ENCODE measurements at places on chromosomes 3 and 15. TPM values are rescaled to one million over a fixed set of nuclear protein-coding genes. Genes with fewer than 3 reads are reported as not detected.

The BCL2A1 gene
- total RNA-seq, result not detected

The TWF2 gene
- total RNA-seq, result 44.9 TPM

The PP2D1 gene
- total RNA-seq, result not detected

The MEIS2 gene
- total RNA-seq, result 21.5 TPM

The GOLGA6L7 gene
- total RNA-seq, result not detected

The PIGBOS1 gene
- 25.0 TPM for total RNA-seq

The ATXN7 gene
- 30.4 TPM for total RNA-seq

The INTS14 gene
- total RNA-seq, result 54.2 TPM

The SH3GL3 gene
- total RNA-seq, result 3.8 TPM

The TRIM71 gene
- 106 TPM for total RNA-seq

The UROC1 gene
- total RNA-seq, result not detected

The PLCB2 gene
- 0.56 TPM for total RNA-seq

The CFAP100 gene
- total RNA-seq, result 0.12 TPM

DNA sequence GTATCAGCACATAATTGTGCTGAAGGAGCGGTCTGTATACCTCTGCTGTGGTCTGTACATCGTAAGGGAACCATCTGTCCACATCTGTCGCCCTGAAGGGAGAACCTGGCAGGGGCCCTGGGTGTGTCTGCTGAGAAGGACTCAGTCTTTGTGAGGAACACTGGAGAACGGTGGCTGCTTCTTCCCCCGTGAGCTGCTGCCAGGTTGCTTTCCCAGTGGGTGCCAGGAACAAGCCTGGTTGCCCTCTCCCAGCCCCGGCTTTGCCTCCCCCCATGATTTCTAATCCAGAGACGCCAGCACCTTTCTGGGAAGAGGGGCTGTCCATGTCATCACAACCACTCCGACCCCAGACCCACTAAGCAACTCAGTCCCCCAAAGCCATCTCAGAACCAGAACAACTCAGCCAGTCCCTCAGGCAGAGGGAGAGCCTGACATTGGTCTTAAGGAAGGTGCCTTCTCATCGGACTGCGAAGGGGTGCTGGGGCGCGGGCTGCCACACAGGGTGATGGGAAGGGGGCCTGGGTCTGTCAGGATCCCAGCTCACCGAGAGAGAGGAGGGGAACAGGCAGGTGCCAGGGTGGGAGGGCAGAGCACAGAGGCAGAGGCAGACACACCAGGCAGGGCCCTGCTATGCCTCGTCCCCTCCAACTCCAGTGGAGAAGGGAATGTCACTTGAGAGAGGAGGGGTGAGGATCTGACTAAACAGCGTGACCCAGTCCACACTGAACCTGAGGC is 8.5 kb downstream of the TNK2 start:
- H3K4me3 ChIP-seq, result no peak overlapping the region
- peaks cover 15% of the 10 kb centered on the region for H3K4me1 ChIP-seq
- H3K36me3 ChIP-seq, result no peaks in the 10 kb centered on the region
- H3K27me3 ChIP-seq, result no peaks in the 10 kb centered on the region
- no peak overlapping the region for H3K27ac ChIP-seq
- no peak for DNase-seq

DNA sequence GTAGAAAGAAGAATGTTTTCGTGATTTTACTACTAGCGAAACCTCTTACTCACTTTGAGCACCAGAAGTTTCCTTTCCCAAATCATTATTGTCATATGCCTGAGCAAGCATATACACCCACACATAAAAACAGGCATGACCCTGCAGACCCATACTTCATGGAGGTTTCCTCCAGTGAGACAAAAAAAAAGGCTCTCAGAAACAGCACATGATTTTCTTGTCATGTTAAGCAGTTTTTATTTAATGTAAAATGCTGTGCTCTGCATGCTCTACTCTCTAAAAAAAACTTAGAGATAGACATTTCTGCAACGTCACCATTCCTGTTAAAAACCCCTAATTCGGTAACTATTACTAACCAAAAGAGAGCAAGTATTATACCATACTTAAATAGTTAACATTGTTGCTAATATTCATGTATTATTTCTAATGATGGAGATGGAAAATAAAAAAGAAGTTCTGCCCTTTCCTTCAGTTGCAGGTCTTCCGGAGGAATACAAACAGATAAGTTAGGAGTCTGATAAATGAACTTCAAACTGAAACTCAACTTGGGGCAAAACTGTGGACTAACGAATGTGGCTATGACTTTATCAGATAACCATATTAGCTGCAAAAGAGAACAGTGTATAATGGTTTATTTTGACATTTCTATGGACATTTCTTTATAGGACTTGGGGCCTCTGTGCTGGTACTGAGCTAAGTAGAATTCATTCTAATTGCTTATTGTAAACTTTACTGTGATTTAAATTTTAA is 15.9 kb downstream of the CD200R1 start:
- no peak for DNase-seq
- no peak overlapping the region for H3K4me3 ChIP-seq
- no peak overlapping the region for H3K27ac ChIP-seq
- H3K27me3 ChIP-seq, result no peaks in the 10 kb centered on the region

- no peak for DNase-seq
Measured at GRCh38 chr15:27796405-27797320, 302.5 kb downstream of the OCA2 start.

GRCh38 chr15:56916825-56917477 is 1.5 kb upstream of the TCF12 start:
- no peak for DNase-seq
- peaks cover 7% of the 10 kb centered on the region for H3K36me3 ChIP-seq
- peak overlapping the region; percentile 96 for H3K4me3 ChIP-seq
- no peaks in the 10 kb centered on the region for H3K27me3 ChIP-seq
- H3K27ac ChIP-seq, result no peak overlapping the region

GRCh38 chr15:73608941-73609340 is 24.2 kb downstream of the NPTN start:
- peaks cover 24% of the 10 kb centered on the region for H3K4me1 ChIP-seq
- H3K36me3 ChIP-seq, result no peaks in the 10 kb centered on the region
- no peak overlapping the region for H3K4me3 ChIP-seq

- no peaks in the 10 kb centered on the region for H3K4me1 ChIP-seq
- no peak overlapping the region for H3K27ac ChIP-seq
Measured at GRCh38 chr3:57933602-57934001, 74.6 kb upstream of the FLNB start.

GRCh38 chr15:66843581-66843980 is 141.5 kb downstream of the SMAD6 start:
- H3K4me1 ChIP-seq, result peaks cover 8% of the 10 kb centered on the region
- H3K27ac ChIP-seq, result no peak overlapping the region
- H3K27me3 ChIP-seq, result peaks cover 49% of the 10 kb centered on the region
- H3K4me3 ChIP-seq, result no peak overlapping the region
- no peak for DNase-seq

DNA sequence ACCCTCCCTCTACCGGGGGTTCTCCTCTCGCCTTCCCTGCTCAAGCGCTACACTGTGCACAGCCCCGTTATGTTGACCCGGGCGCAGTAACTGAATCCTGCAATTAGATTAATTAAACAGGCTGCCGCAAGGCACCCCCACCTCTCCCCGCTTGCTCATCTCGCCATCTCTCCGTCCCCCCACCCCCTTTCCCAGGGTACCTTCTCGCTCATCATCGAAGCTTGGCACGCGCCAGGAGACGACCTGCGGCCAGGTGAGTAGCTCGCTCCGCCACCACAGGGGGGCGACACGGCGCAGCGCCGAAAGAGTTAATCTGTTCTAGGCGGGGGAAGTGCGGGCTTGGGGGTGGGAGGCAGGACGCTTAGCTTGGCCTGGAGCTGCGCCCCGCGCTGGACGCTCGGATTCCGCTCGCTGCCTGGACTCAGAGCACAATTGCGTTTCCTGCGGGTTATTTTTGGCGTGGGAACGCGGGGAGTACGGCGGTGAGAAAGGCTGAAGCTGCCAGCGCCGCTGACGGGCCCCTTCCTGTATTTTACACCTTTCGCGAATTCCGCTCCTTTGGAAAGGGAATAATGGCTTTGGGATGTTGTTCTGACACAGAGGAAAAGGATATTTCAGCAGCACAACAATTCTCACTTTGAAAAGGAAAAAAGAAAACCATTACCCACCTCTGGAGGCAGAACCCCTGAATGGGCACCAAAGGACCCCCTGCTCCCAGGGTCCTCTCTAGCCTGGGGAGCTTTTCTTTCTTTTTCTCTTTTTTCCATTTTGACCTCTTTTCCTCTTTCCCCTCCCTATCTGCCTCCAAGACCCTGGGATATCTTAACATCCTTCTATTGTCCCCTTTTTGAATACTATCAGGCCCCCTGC is 1.5 kb downstream of the DLL4 start:
- peaks cover 50% of the 10 kb centered on the region for H3K4me1 ChIP-seq
- H3K27me3 ChIP-seq, result peaks cover 99% of the 10 kb centered on the region
- H3K27ac ChIP-seq, result no peak overlapping the region
- DNase-seq, result peak; percentile 87
- H3K4me3 ChIP-seq, result peak overlapping the region; percentile 57

DNA sequence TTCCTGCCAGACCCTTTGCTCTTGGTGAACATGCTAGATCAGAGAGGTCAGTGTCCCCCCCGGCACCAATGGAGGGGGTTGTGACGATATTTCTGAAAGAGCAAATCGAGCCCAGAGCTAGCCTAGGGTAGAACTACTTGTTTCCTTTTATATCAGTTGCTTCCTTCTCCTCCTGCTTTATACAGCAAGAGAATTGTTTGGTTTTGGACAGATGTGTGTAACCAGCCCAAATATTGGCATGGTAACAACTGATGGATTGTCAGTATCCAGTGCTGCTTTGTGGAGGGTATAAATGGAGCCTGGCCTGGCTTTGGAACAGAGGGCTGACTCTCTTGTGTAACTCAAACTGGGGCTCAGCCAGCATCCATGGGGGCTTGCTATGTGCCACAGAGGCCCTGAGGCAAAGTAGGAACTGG is 27.2 kb downstream of the SNX1 start:
- no peak overlapping the region for H3K4me3 ChIP-seq
- no peaks in the 10 kb centered on the region for H3K36me3 ChIP-seq
- H3K27ac ChIP-seq, result no peak overlapping the region
- H3K4me1 ChIP-seq, result no peaks in the 10 kb centered on the region
- no peaks in the 10 kb centered on the region for H3K27me3 ChIP-seq
- no peak for DNase-seq

- no peaks in the 10 kb centered on the region for H3K4me1 ChIP-seq
- no peaks in the 10 kb centered on the region for H3K36me3 ChIP-seq
- H3K27me3 ChIP-seq, result no peaks in the 10 kb centered on the region
- no peak overlapping the region for H3K27ac ChIP-seq
Measured at GRCh38 chr3:178112134-178112533, 424.1 kb upstream of the KCNMB2 start.

GRCh38 chr15:93941697-93942096 is 289.7 kb upstream of the MCTP2 start:
- no peaks in the 10 kb centered on the region for H3K27me3 ChIP-seq
- H3K36me3 ChIP-seq, result no peaks in the 10 kb centered on the region
- no peak for DNase-seq
- H3K4me1 ChIP-seq, result no peaks in the 10 kb centered on the region

DNA sequence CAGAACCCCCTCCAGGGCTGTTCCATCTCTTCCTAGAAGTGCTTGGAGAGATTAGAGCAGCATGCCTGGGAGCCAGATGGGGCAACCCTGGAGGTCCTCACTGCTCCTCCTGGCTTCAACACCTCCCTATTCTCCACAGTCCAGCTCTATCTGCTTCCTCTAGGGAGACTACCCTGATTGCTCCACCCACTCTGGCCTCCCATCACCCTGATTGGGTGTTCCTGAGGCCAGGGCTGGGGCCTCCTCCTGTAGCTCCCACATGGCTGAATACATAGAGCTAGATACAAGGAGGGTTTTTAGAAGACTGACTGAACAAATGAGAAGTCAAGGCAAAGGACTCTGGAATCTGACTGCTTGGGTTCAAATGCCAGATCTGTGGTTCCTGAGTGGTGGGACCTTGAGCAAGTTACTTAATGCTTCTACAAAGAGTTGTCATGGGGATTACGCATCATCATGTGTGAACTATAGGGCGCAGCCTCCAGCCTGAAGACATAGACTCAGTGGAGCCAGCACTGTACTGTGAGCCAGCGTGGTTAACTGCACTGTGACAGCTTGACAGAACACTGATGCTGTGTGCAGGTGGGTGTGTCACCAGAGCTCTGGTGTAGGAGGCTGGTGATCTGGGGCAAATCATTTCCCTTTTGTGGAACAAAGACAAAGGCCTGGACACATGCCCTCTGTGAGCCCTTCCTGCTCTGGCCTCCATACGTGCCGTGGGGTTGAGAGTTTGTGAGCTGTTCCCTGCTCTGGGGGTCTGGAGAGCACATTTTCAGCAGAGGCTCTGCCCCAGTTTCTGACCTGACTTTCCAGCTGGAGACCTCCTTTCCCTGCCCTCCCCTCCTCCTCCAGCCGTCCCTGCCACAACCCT is 74.8 kb downstream of the SCN5A start:
- no peak overlapping the region for H3K27ac ChIP-seq
- no peaks in the 10 kb centered on the region for H3K27me3 ChIP-seq
- DNase-seq, result no peak
- H3K4me1 ChIP-seq, result no peaks in the 10 kb centered on the region

GRCh38 chr15:25715536-25716413 is 147.4 kb downstream of the ATP10A start:
- no peak for DNase-seq
- peaks cover 11% of the 10 kb centered on the region for H3K4me1 ChIP-seq
- H3K27me3 ChIP-seq, result no peaks in the 10 kb centered on the region
- H3K36me3 ChIP-seq, result no peaks in the 10 kb centered on the region

- no peak overlapping the region for H3K27ac ChIP-seq
- DNase-seq, result no peak
- H3K4me3 ChIP-seq, result no peak overlapping the region
- no peaks in the 10 kb centered on the region for H3K4me1 ChIP-seq
Measured at GRCh38 chr3:146177519-146177918, 16.5 kb upstream of the PLOD2 start.

DNA sequence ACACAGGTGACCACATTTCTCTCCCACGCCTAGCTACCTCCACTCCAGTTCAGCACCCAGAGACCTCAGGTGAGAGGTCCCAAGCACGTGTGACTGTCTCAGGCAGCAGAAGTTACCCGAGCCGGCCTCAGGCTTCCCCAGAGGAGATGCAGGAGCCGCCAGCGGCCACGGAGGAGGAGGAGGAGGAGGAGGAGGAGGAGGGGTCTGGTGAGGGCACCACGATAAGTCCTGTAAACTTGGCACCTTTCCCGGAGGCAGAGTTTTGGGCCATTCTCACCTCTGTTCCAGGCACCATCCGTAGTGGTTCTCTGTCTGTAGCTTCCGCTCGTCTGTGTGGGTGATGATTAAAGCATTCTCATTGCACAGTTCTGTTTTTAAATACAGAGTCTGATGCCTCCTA is 56.1 kb downstream of the CCK start:
- no peak for DNase-seq
- H3K4me3 ChIP-seq, result no peak overlapping the region
- H3K36me3 ChIP-seq, result no peaks in the 10 kb centered on the region
- H3K4me1 ChIP-seq, result peaks cover 16% of the 10 kb centered on the region
- H3K27me3 ChIP-seq, result no peaks in the 10 kb centered on the region
- no peak overlapping the region for H3K27ac ChIP-seq

DNA sequence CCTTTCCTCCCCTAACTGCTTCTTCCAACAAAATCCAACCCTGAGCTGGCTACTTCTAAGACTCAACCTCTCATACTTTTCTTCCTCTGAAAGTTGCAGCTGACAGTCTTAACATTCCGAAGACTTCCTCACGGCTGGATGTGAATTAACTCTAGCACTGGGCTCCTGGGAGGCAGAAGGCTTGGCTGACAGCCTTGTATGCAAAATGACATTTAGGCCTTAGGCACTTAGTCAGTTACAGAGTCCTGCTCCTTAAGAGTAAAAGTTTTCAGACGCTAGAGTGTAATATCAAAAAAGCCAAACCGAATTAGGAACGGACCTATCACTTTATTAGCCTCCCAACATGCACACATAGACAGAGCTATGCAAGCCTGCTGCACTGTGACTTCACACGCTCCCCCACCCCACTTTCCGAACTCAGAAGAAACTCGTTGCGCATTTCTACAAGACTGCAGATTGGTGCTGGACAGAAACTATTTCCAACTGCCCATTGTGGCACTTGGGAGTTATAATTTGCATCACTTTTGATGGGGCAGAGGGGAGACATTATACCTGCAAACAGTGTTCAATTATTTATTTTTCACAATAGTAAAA is 15.5 kb upstream of the ANXA2 start:
- DNase-seq, result no peak
- no peak overlapping the region for H3K27ac ChIP-seq
- no peaks in the 10 kb centered on the region for H3K36me3 ChIP-seq
